Choroid plexus epithelial cell (primary cell): ENCODE measurements at places on chromosomes 12 and 14.

DNA sequence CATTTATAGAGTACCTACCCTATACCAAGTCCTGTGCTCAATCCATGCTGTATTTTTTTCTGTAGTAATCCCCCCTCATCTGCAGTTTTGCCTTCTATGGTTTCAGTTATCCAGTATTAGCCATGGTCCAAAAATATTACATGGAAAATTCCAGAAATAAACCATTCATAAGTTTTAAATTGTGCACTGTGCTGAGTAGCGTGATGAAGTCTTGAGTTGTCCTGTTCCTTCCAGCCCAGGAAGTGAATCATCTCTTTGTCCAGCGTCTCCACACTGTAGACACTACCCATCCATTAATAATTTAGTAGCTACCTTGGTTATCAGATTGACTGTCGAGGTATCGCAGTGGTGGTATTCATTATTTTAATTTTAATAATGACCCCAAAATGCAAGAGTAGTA lies 54.2 kb downstream of the SUDS3 start:
- DNase-seq: no peak

- DNase-seq: no peak
These were observed 90.4 kb upstream of the TMCC3 start for GRCh38 chr12:94740601-94741362.

DNA sequence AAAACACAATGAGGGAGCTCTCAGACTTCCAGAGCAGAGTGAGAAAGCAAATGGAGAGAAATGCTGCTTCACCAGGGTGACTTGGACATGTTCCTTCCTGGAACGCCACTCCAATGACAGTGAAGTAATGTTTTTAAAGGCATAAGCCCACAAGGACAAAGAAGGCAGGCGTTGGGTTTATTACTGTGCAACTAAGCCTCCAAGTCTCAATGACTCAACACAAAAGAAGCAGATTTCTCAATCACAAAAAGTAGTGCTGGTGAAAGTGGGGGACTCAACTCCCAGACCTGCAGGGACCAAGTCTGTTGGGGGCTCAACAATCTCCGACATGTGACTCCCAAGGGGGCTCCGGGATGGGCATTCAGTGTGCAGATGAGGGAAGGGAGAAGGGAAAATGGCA lies 505.2 kb downstream of the BCL11B start:
- DNase-seq: no peak

DNA sequence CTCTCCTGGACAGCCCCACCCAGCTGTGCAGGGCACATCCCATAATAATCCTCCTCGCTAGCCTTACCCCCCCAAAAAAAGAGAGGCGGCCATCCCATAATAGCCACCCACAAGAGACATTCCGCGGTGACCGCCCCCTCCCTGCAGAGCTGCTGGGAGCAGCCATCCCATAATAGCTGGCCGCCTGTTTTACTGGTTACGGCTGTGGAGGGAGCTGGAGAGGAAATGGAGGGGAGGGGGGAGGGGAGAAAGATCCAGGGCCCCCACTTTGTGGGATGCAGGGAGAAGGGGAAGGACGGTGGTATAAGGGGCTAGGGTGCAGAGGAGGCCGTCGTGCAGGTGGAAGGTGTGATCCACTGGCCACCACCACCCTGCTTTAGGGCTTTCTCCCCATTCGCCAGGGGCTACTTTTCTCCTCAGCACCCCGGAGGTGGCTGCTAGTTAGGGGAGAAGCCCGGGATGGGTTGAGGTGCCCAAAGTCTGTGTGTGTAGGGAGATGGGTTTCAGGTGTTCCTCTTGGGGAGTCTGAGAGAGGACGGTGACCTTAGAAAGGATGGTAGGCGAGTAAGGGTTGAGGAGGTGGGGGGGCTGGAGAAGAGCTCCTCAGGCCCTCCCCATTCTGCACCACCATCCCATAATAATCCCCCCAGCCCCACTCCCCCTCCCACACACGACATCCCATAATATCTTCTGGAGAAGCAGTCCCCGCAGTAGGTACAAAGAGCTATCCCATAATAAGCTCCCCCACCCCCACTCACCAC lies 6.0 kb upstream of the CHD4 start:
- DNase-seq: peak; percentile 86

DNA sequence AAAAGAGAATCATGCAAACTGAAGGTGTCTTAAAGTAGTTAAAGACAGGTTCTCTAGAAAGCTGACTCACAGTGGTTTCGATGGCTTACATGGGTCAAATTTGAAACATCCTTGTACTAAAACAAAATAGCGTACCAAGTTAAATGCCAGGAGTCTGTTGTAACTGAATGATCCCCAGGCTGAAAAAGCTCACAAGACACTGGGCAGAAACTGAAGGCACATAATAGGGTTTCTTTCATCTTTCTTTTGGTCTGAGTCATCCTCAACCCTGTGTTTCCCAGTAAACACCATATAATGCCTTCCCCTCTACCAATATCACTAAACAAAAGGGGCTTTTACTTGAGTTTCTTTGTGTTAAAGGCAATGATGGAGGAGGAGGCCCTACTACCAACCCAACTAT lies 12.8 kb downstream of the ZFYVE1 start:
- peak; percentile 74 for DNase-seq

- DNase-seq: no peak
These were observed 17.5 kb upstream of the ERGIC2 start for GRCh38 chr12:29398495-29398894.

GRCh38 chr14:59189091-59189785 lies 771 bp downstream of the DAAM1 start:
- DNase-seq: peak; percentile 39

DNA sequence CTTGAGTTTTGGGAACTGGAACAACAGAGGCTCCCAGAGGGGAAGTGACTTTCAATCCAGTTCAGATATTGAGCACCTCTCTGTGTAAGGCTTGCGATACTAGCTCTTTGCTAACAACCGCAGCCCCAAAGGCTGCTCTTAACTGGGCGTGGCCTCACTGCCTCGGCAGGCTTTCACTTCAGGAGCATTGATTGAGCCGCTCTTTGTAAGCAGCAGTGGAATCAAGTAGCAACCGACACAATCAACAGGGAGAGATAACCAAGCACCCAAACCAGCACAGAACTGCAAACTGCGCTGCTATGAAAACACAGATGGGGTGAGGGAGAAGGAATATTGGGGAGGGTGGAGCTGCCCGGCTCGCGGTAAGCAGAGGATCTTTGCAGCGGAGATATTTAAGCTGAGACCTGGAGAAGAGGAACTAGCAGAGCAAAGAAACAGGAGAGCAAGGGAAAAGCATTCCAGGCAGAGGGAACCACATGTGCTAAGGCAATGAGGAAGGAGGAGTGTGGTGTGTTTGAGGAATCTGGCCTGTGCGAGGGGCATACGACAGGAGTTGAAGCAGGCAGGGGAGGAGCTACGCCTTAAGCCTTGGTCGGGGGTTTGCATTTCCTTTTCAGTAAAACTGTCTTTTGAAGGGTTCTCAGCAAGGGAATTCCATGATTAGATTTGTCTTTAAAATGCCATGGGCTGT lies 17.3 kb upstream of the YY1 start:
- DNase-seq: peak; percentile 80

DNA sequence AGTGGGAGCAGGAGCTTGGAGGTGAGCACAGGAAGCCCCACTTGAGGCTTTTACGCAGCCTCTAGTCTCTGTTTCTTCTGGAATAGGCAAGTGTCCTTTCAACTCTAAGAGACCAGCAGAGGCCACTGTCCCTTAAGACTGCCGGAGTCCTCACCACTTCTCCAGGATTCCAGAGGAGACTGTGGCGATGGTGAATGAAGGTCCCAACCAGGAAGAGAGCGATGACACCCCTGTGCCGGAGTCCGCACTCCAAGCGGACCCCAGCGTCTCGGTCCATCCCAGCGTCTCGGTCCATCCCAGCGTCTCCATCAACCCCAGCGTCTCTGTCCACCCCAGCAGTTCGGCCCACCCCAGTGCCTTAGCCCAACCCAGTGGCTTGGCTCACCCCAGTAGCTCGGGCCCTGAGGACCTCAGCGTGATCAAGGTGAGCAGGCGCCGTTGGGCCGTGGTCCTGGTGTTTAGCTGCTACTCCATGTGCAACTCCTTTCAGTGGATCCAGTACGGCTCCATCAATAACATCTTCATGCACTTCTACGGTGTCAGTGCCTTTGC lies 442 bp downstream of the FLVCR2 start:
- peak; percentile 29 for DNase-seq

DNA sequence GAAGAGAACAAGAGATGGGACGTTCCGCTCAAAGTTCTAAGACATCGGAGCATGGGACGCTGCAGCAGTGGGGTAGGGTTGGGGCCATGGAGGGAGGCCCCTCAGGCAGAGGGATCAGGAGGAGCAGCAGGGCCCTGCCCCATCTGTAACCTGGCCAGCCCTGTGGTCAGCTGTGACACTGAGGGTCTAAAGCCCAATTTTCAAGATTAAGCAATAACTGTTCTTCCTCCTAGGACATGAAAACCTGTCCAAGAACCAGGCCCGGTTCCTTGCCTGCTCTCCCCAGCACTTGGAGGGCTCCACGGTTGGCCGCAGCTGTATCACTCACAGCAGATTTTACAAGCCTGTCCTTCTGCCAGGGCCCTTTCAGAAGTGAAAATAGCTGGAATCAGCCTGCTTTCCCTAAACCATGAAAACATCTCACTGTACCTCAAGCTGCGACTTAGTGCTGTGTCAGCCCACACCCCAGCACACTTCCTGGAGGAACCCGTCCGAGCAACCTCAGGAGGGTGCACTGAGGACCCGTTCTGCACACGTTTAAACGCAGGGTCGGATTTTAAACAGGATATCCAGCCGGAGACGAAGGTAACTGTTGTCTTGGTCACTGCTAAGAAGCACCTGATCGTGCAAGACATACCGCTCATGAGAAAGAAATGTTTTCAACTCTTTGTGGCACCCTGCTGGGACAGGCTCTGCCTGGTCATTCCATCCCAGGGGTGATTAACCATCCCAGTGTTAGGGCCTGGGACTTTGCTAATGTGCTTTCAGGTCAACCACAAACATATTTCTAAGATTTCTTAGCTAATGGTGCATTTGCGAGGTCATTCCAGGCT lies 201.9 kb upstream of the DIO3 start:
- DNase-seq: peak; percentile 12

GRCh38 chr14:33307691-33308251 lies 369.1 kb downstream of the NPAS3 start:
- peak; percentile 9 for DNase-seq
